ENCODE measurements at places on chromosomes 12 and 14.

DNA sequence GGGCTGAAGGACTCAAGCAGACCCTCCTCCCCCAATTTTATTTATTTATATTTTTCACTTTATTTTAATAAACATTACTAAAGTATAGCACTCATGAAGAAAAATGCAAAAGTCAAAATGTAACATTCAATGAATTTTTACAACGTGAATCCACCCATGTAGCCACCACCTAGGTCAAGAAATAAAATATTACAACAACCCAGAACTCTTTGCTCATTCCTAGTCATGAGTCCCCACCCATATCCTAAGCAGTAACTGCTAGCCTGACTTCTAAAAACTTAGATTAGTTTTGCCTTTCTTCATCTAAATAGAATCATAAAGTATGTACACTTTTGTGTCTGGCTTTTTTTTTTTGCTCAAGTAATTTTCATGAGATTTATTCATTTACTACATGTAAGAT is 86.9 kb upstream of the CRY1 start:
- DNase-seq: no peak

- DNase-seq: no peak
Measured at GRCh38 chr12:58950739-58951100, 30.4 kb upstream of the LRIG3 start.

DNA sequence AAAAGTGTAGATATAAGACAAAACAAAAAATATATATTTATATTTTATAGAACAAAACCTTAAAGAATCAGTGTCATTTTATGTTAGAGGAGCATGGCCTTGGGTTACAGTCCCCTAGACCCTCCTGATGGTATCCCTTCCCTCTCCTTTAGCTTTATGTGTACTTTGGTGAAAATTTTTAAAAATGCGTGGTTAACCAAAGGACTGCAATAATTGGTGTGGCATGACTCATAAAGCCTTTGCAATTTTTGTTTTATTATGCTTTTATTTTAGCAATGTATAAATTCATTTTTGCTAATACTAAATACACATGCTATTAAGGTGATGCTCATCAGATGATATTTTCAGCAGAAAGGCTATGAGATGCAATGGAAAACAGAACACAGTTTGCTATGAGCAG is 264.4 kb downstream of the SYT1 start:
- peak; percentile 2 for DNase-seq

DNA sequence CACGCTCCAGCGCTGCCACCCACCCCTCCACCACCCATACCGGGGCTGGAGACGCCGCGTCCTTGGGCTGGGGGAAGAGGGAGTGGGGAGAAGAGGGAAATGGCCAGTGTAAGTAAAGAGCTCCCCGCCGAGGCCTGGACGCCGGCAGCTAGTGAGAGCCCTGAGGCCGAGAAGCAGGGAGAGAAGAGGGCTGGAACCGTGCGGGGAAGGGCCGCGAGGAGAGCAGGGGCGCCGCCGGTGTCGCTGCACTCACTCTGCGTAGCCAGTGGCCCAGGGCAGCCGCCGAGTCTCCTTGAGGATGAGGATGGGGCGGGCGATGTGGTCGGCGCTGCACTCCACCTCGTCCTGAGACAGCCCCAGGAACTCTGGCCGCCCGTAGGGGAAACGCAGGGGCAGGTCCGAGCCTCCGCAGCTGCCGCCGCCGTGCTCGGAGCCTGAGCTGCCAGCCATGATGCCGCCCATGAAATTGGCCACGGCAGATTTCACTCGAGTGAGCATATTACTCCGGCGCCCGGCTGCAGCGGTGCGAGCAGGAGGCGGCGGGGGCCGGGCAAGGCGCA is 631 bp downstream of the PPM1H start:
- DNase-seq: no peak

DNA sequence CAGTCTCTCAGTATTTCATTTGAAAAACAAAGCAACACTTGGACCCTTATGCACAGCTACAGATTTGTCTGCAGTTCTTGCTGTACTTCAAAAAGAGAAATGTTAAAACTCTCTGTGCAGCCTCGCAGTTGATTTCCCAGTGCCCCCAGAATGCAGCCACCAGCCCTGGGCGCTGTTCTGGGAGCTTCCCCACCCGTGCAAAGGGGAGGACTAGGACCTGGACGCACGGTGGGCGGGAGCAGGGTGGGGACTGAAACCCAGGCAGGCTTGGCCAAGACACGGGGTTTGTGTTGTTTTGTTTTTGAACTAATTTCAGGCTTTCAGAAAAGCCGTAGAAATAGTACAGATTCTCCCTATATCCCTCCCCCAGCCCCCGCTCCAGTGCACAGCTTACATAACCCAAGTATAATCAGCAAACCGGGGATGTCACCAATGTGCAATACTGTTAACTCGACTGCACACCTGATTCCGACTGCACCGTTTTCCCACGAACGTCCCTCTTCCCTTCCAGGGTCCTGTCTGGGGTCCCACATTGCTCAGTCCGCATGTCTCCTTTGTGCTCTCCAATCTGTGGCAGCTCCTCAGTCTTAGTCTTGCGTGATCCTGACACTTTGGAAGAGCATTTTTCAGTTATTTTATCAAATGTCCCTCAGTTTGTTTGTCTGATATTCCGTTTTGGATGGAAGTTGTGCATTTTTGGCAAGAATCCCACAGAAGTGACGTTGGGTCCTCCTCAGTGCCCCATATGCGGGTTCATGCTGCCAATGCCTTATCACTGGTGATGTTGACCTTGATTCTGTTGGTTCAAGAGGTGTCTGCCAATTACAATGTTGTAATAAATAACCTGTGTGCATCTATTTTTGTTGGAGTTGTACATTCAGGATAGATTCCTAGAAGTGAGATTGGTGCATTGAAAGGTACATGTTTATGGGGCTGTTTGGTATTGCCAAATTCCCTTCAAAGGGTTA is 95.9 kb downstream of the SETD3 start:
- DNase-seq: no peak

DNA sequence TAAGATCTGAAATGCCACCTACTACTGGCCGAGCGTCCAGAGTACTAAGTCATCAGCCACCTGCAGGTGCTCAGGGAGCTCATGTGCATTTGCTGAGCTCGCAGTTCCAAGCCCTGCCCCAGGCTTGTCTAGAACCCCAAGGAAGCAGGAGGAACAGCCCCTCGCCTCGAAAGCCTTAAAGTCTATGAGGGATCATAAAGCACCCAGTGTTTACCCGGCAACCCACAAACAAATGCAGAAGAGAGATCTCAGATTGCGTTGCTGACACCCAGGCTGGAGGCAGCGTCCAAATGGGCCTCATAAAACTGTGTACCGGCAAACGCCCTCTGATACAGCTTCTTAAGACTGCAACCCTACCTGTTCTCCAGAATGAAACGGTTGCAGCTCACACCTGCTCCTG is 6.8 kb downstream of the KDM2B start:
- no peak for DNase-seq

GRCh38 chr12:119182701-119183493 is 4.2 kb downstream of the HSPB8 start:
- no peak for DNase-seq

GRCh38 chr12:52151153-52151836 is 40.5 kb downstream of the KRT80 start:
- no peak for DNase-seq

- DNase-seq: no peak
Measured at GRCh38 chr14:63632932-63633514, 8.6 kb downstream of the WDR89 start.

DNA sequence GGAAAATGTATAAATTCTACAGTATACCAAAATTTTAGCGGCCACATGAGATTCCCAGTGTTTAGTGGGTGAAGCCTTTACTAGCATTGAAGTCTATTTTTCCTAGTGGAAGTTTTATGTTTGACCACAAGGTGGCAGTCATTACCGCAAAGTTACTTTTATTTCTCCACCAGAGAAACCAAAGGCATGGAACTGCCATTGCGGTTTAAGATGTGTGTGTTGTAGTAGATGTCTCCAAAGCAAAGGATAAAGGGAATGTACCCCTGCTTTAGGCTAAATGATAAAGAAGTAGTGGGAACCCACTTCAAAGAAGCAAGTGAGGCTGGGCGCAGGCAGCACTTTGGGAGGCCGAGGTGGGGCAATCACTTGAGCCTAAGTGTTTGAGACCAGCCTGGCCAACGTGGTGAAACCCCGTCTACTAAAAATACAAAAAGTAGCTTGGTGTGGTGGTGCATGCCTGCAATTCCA is 140.5 kb downstream of the PRKCH start:
- no peak for DNase-seq

- DNase-seq: no peak
Measured at GRCh38 chr12:21780786-21781185, 6.3 kb upstream of the KCNJ8 start.

- no peak for DNase-seq
Measured at GRCh38 chr12:20731274-20731673, 36.1 kb downstream of the SLCO1C1 start.

DNA sequence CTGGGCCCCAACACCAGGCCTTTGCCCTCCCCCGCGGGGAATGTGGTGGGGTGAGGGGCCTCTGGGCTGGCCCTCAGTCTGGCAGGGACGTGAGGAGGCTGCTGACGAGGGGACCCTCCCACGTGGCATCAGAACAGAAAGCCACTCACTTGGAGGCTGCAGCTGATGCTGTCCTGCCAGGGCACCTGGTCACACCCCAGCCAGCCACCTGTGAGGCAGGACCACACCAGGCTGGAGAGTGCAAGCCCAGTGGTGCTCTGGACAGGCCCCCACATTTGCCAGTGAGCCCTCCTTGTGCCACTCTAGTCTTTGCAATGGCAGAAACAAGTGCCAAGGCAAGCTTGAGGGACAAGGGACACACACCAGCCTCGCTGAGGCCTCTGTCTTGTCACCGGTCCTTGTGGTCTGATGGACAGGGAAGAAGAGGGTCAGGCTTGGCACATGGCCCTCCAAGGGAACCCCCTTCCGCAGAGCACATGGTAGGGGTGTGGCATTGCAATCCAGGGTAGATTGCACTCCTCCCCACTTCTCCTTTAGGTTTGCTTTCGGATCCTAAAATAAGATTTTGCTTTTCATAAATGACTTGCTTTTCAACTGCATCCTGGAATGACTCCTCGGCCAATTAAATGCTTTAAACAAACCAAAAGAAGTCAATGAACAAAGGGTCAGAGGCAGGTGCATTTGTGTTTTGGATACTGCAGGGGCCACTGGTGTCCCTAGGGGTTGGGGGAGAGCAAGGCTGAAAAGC is 53.7 kb downstream of the CCDC88C start:
- DNase-seq: no peak

GRCh38 chr12:77122236-77122635 is 56.9 kb upstream of the E2F7 start:
- peak; percentile 94 for DNase-seq

- DNase-seq: no peak
Measured at GRCh38 chr12:66131067-66131688, 628 bp upstream of the LLPH start.

- no peak for DNase-seq
Measured at GRCh38 chr12:106254724-106255123, 6.9 kb upstream of the CKAP4 start.

DNA sequence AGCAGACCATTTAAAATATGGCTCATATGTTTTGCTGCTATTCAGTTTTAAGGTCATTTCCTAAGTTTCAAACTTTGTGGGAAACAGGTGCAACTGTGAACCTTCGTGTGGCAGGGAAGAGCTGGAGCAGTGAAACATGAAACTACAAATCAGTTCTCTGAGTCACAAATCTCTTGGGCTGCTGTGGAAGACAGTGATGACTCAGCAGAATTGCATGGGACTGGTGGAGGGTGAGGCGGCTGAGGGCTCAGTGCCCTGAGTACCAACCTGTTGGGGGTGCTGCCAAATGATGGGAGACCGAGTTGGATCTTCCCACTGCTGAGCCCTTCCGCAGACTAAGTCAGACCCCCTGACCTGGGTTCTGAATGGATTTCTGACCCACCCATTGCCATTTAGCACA is 8.4 kb upstream of the CALM1 start:
- DNase-seq: peak; percentile 70

- no peak for DNase-seq
Measured at GRCh38 chr14:106585692-106586091, 1059.3 kb downstream of the TMEM121 start.

DNA sequence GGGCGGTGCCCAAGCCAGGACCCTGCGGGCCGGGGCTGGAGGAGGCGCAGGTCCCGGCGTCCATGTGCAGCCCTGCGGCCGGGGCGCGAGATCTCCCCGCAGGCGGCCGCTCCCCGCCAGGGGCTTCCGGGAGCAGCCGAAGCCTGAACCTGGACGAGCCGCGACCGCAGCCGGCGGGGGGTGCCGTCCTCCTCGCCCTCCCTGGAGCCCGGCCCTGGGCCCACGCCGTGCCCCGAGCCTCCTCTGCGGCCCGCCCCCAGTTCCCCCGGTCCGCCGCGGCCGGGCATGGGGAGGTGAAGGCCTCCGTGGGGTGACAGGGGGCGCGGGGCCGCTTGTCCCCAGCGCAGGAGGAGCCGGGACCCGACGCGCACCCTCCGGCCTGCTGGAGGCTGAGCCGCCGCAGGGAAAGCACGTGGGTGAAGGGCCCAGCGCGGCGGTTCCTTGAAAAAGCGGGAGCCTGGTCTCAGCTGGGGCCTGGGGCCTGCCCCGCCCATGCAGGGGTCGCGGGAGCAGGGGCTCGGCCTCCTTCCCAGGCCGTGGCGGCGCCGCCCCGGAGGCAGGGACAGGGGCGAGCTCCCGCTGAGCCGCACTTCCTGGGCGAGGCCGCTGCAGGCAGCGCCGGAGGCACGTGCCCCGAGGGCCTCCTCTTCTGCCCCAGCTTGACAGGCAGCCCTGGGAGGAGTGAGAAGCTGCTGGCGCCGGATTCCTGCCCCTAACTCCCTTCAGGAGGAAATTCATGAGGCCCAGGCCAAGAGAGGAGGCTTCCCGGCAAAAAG is 55.6 kb upstream of the PPP2R5C start:
- no peak for DNase-seq

- DNase-seq: peak; percentile 31
Measured at GRCh38 chr12:89775063-89775985, 66.7 kb upstream of the ATP2B1 start.

DNA sequence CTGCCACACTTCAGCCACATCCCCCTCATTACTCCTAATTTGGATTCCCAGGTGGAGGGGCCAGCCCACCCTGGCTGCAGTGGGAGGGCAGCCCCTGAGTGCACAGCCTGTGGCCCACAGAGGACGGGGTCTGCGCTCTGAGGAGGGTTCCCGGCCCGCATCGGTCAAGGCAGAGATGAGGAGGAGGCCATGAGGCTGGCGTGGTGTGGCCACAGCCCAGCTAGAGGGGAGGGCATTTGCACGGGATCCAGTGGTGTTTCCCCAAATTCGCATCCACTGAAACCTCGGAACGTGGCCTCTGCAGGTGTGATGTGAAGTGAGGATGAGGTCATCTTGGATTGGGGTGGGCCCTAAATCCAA is 38.1 kb upstream of the FBRSL1 start:
- DNase-seq: no peak

DNA sequence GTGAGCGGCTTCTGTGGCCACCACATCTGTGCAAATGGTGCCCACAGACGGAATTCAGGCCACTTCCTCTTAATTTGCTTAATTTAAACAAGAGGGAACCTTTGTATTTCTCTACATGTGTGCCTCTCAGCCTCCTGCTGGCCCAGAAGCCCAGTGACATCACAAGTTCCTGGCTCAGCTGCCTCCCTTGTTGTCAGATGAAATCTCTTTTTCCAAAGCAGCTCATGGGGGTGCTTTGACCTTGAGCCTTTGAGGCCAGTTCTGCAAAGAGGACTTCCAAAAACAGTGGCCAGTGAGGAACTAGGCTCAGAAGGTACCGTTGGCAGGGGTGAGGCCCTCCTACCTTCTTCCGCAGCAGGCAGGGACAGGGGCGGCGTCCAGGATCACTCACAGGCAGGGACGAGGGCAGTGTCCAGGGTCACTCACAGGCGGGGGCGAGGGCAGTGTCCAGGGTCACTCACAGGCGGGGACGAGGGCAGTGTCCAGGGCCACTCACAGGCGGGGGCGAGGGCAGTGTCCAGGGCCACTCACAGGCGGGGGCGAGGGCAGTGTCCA is 35.0 kb upstream of the GALNT9 start:
- no peak for DNase-seq

- DNase-seq: no peak
Measured at GRCh38 chr14:103562179-103562428, 353 bp downstream of the BAG5 start.
